Cardiac septum (tissue), 1 donor: ENCODE measurements at places on chromosomes 6 and 20. TPM values are rescaled to one million over a fixed set of nuclear protein-coding genes. Genes with fewer than 3 reads are reported as not detected.

MAS1 gene
- total RNA-seq = 0.03 TPM

TRIM31 gene
- total RNA-seq = not detected

BPIFA2 gene
- not detected for total RNA-seq

FOXQ1 gene
- not detected for total RNA-seq

DNA sequence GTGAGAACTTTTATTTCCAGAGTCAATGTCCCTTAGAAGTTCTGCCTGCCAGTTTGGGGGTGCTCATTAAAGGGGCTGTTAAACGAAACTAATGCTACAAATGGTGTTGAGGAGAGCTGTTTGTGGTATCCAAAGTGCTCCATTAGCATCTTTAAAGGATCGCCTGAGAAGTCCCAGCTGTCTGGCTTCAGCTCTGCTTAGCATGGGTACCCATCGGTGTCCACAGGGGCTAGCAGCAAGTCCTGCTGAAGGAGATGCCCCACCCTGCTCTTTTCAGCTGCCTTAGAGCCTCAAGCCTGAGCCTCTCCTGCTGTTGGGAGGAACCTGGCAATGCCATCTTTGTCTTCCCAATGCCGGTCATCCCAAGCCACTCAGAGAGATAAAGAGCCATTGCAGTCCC, 111.1 kb downstream of the FOXO3 start:
- DNase-seq = no peak

- DNase-seq = peak; percentile 38
Measured at GRCh38 chr6:157667211-157668008, 155.6 kb upstream of the SNX9 start.

SNAP25 gene
- 1.2 TPM for total RNA-seq

DNA sequence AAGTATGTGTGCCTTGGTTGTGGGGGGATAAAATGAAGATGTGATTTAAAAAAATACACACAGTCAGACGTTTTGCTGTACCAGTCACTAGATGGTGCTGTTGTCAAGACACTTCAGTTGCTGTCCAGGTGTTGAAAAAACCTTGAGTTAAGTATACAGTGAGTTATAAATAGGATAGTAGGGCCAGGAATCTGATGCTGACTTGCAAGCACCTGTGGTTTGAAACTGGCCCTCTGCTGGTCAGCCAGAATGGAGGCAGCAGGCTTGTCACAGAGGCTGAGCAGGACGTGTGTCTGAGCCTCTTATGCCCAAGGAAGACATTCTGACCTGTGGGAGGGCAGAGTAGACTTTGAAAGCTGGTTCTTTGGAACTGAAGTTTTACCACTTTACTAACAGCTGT, 27.8 kb downstream of the RNF8 start:
- no peak for DNase-seq
